Karpas-422 (cell line): ENCODE measurements at places on chromosomes 6 and 20.

- DNase-seq = no peak
Measured at GRCh38 chr20:56429941-56430340, 17.9 kb downstream of the CASS4 start.

DNA sequence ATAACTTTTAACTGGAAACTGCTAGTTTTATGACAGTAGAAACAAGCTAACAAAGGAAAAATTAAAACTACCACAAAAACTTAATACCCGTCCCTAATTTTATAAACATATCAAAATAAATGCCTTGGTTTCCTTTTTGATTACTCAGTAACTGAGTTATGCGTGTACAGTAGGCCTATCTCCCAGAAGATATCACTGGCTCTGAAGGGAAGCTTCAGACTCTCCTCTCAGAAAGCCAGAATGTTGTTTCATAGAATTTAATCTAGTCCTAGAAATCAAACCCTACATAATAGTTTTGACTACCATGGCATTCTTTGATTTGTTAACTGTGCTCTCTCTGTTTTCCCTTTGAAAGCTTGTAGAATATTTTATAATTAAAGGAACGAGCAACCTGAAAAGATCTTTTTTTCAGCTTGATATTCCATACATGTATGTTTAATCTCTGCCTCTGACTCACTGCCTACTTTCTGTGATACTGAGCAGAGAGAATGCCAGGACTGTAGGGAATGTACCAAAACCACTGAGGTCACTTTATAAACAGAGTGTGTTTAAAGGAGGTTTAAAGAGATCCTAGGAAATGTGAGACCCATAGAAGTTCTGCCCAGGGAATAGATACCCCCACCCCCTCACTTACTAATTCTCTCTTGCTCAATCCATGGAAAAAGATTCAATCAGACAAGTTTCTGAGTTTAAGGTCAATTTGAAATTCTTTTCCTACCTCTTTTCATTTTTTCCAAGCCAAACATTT lies 311.5 kb downstream of the HDGFL1 start:
- no peak for DNase-seq

DNA sequence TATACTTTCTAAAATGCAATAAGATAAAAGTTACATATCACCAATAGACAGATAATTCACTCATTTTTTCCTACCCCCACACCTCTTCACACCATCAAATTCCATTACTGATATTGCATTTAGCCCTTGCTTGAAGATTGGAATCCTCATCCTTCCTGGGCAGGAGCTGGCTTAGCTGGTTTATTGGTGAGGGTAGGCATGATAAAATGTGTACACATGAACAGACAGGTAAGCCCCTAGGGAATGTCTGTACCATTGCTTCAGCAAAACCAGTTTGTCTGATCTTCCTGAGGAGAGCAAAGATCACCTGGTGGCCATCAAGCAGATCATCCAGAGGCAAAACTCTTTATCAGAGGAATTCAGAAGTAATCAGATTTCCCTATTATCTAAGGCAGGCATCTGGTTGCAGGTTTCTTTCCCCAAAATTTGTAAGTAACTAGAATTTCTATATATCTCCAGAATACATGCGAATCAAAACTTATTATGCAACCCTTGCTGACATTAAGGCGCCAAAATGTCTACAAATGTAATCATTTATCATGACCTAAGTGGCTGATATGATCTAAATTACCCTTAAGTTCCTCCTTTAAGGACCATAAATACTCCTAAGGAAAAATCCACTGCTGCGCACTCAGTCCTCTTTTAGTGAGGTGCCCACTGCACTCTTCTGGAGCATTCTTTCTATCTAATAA lies 6.6 kb upstream of the FABP7 start:
- DNase-seq = no peak

- DNase-seq = no peak
Measured at GRCh38 chr6:30157581-30157980, 3.4 kb downstream of the TRIM10 start.

DNA sequence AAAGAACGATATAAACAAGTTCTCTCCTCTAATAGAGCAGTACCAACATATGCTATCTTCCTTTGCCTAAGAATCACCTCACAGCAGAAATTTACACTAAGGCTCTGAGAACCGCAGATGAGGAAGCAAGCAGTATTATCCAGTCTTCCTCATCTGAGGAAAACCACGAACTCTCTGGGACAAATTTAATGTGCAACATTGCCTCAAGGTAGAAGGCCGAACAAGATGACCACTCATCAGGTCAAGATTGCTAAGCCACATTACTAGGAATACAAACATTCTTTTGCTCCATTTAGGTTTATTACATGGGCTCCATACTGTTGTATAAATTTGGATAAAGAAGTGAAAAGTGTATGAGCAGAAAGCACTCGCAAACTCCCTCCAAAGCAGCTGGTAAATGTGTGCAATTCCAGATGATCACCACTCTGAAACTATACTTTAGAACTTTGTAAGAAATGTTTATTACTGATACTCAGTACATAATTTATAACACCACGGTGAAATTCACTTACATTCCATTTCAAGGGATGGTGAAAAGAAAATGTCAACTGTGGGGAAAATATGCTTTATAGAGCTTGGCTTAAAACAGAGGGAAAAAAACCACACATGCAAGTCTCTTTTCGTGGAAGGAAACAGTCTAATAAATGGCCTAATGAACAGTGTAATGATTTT lies 398.4 kb downstream of the BTBD9 start:
- no peak for DNase-seq

DNA sequence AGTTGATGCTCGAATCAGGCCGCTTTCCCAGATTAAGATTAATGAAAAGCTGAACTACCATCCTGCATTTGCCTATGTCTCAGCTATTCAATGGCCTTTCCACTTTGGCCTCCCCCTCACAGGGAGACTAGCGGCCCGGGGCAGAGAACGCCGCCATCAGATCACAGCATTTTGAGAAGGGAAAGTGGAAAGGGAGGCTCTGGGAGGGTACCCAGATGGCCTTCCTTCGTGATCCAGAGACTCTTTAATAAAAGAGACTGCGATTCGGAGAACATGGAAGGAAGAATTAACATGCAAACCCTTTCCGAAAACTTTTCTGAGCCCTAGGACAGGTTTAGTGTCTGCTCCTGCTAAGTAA lies 533 bp downstream of the MRPS18A start:
- no peak for DNase-seq

GRCh38 chr6:136969930-136970329 lies 47.8 kb downstream of the SLC35D3 start:
- no peak for DNase-seq

GRCh38 chr6:16181439-16182297 lies 52.8 kb downstream of the MYLIP start:
- DNase-seq = no peak

GRCh38 chr6:42616716-42617115 lies 52.9 kb downstream of the UBR2 start:
- DNase-seq = no peak
